RWPE2 (cell line): ENCODE measurements at places on chromosomes 6 and 20.

- DNase-seq: no peak
- H3K27me3 ChIP-seq: peaks cover 3% of the 10 kb centered on the region
- H3K4me3 ChIP-seq: no peak overlapping the region
Measured at GRCh38 chr6:5786321-5786968, 220.3 kb downstream of the NRN1 start.

DNA sequence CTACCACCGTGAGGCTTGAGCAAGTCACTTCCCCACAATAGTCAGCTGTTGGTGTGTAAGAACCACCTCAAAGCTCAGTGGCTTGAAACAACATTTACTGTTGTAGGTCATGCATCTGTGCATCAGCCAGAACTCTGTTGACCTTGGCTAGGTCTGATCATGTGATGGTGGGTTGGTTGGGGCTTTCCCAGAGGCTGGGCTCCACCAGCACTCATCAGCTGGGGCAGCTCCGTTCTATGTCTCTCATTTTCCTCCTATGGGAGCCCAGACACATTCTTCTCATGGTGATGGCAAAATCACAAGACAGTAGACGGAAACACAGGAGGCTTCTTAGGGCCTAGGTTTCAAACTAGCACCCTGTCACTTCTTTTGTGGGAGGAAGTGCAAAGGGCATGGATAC lies 42.8 kb upstream of the PSMF1 start:
- peaks cover 3% of the 10 kb centered on the region for H3K27me3 ChIP-seq
- no peak overlapping the region for H3K27ac ChIP-seq
- no peak overlapping the region for H3K4me3 ChIP-seq
- no peak for DNase-seq
- H3K4me1 ChIP-seq: no peaks in the 10 kb centered on the region
- no peaks in the 10 kb centered on the region for H3K36me3 ChIP-seq

DNA sequence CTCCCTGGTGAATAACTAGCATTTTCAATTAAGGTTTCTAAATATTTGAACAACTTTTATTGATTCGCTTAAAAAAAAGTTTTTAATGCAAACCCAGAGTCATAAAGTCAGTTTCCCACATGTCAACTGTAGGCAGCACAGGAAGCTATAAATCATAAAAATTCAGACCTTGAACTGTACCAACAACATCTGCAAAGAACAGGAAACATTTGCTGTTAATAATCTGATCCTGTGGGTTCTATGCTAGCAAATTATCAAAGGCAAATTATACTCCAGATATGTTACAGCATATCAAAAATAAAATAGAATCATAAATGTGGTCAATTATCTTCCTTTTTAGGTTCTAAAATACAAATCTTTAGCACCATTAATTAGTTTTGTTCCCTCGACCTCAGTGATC lies 16.6 kb upstream of the MAP7 start:
- no peak overlapping the region for H3K4me3 ChIP-seq
- H3K36me3 ChIP-seq: no peaks in the 10 kb centered on the region
- peaks cover 14% of the 10 kb centered on the region for H3K4me1 ChIP-seq
- no peaks in the 10 kb centered on the region for H3K27me3 ChIP-seq

- H3K4me3 ChIP-seq: no peak overlapping the region
- no peaks in the 10 kb centered on the region for H3K27me3 ChIP-seq
- peaks cover 3% of the 10 kb centered on the region for H3K4me1 ChIP-seq
- no peaks in the 10 kb centered on the region for H3K36me3 ChIP-seq
Measured at GRCh38 chr20:1310506-1311190, 18.3 kb downstream of the SDCBP2 start.

DNA sequence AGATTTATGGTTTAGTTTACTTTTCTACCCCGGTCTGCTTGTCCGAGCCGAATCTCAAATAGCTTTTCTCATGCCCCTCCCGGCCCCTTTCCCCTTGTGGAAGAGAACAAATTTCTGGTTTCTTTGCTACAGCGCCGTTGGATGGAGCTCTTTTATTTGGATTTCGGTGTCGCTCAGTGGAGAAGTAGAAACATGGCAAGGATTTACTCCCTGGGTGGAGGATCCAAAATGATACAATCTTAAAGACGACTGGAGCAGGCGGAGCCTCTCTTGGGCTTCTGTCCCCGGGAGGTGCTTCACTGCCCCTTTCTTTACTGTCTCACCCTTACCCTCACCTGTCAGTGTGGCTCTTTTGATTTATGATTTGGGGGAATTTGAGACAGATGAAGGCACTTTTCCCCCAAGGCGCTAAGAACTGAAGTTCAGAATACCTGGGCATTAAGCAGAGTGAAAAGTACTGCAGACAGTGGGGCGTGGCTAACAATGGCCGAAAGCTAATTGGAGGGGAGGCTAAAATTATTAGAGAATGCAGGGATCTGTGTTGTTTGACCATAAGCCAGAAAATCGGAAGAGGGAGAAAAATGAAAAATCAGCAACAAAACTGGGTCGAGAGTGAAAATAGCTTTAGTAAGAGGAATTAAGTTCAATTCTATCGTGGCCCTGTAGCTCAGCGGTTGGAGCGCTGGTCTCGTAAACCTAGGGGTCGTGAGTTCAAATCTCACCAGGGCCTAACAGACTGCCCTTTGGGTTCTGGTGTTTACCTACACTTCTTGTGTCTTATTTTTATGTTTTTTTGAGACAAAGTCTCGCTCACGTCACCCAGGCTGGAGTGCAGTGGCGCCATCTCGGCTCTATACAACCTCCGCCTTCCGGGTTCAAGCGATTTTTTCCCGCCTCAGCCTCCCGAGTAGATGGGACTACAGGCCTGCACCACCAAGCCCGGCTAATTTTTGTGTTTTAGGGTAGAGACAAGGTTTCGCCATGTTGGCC lies 145.1 kb upstream of the ZNF184 start:
- H3K27ac ChIP-seq: peak overlapping the region; percentile 24
- DNase-seq: no peak
- peaks cover 6% of the 10 kb centered on the region for H3K4me1 ChIP-seq
- H3K36me3 ChIP-seq: no peaks in the 10 kb centered on the region
- peak overlapping the region; percentile 44 for H3K4me3 ChIP-seq
